Left lobe of liver (tissue), 2 donors: ENCODE measurements at places on chromosomes 5 and 9. TPM values are rescaled to one million over a fixed set of nuclear protein-coding genes. Genes with fewer than 3 reads are reported as not detected.

GADD45G gene
- total RNA-seq = 17.5 TPM

SH2D3C gene
- 3.4 TPM for total RNA-seq

TRPM3 gene
- total RNA-seq = 0.38 TPM

SMIM33 gene
- total RNA-seq = not detected

IL5 gene
- total RNA-seq = not detected

GHR gene
- total RNA-seq = 76.6 TPM

NXNL2 gene
- total RNA-seq = not detected

DNAH5 gene
- 3.2 TPM for total RNA-seq

PCDHA9 gene
- total RNA-seq = not detected

C8G gene
- 411 TPM for total RNA-seq

NR2F1-AS1 gene
- 1.8 TPM for total RNA-seq

MELK gene
- 0.23 TPM for total RNA-seq

SHISAL2B gene
- total RNA-seq = not detected

ZNF354B gene
- 4.6 TPM for total RNA-seq

PCSK5 gene
- 3.2 TPM for total RNA-seq

PCDHB11 gene
- 0.20 TPM for total RNA-seq

KIAA1958 gene
- total RNA-seq = 7.8 TPM

DMRT3 gene
- not detected for total RNA-seq

LHX6 gene
- 0.20 TPM for total RNA-seq

NR4A3 gene
- 0.13 TPM for total RNA-seq
